ENCODE measurements at places on chromosomes 16 and 17. TPM values are rescaled to one million over a fixed set of nuclear protein-coding genes. Genes with fewer than 3 reads are reported as not detected.

DNA sequence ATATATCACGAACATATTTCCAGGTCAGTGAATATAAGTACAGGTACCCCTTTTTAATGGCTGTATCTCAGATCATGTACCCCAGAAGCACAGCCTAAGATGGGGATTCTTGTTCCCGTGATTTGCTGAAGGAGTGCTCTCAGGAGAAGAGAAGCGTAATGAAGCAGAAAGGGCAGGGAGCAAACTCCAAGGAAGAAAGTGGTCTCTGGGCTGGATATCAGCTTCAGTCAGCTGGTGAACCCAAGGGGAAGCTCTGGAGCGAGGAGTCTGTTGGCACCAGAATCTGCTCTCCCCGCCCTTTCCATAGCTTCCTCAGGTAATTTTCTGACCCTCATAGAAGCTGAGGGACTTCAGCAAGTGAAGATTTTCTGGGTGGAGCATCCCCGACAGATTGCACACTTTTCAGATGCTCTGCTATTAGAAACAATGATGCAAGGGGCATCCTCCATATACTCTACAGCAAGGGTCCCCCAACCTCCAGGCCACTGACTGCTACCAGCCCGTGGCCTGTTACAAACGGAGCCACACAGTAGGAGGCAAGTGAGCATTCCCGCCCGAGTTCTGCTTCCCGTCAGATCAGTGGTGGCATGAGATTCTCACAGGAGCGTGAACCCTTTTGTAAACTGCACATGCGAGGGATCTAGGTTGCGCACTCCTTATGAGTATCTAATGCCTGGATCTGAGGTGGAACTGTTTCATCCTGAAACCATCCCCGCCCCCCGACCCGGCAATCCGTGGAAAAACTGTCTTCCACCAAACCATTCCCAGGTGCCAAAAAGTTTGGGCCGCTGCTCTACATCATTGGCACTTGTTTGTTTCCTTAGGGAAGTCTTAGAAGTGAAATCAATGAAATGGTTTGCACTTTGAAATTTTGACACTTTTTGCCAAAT is 4.4 kb downstream of the FAHD1 start:
- no peak for DNase-seq

GRCh38 chr17:73782231-73782630 is 138.0 kb upstream of the SDK2 start:
- no peak for DNase-seq

- no peak for DNase-seq
Measured at GRCh38 chr17:49637050-49637449, 40.8 kb downstream of the SPOP start.

DNA sequence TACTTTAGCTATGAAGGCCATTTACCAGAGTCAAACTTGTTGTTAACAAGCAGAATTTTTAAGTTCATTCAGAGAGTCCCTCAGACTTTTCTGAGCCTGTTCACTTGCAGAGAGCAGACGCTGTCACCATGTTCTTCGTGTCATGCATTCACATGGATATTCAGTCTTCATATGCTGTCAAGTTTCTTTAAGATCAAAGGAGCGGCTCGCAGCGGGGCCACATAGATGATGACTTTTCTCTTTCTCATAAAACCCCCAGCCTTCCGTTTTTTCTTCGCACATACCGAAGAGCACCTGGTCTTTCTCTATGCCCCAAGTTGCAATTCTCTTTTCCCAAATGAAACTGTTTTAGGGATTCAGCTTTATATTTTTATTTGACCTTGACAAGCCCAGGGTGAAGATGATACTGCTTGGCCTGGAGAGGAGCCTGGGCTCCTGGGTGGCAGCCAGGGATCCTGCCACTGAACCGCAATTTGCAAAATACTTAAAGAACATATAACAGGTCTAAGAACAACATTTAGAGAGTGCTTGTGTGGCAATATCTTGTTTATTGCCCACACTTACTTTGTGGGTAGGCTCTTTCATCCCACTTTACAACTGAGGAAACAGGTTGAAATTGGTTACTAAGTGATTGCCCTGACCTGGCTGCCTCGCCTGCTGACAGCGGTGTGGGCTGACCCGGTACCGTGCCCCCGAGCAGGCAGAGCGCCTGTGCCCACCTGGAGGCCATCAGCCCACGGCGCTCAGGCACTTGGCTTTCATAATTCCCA is 22.9 kb downstream of the SEC14L1 start:
- no peak for DNase-seq

GRCh38 chr16:28496844-28497243 is 2.4 kb downstream of the APOBR start:
- DNase-seq: no peak

PIMREG gene
- total RNA-seq: 12.3 TPM

CRYM gene
- total RNA-seq: 4.2 TPM

GALNS gene
- total RNA-seq: 18.4 TPM

KLHL36 gene
- total RNA-seq: 34.8 TPM

CTCF gene
- total RNA-seq: 40.0 TPM

DNA sequence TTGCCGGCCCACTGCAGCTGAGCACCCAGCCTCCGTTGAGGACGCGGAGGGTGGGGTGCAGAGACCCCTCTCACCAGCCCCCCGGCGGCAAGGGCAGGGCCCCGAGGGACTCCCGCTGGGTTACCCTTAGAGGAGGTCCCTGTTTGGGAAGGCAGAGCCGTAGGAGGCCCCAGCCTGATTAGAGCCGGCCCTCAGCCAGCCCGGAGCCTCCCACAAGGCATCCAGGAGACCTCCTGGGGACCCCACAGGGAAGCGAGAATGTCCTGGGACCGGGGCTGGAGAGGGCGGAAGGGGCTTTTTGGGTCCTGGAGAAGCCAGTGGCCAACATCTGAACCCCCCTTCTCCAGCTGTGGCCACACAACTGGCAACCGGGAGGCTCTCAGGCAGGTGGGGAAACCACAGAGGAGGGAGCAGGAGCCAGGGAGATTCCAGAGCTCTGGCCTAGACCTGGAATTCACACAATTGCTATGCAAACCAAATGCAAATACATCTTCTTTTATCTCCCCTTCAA is 21.7 kb upstream of the SP6 start:
- DNase-seq: no peak

DNA sequence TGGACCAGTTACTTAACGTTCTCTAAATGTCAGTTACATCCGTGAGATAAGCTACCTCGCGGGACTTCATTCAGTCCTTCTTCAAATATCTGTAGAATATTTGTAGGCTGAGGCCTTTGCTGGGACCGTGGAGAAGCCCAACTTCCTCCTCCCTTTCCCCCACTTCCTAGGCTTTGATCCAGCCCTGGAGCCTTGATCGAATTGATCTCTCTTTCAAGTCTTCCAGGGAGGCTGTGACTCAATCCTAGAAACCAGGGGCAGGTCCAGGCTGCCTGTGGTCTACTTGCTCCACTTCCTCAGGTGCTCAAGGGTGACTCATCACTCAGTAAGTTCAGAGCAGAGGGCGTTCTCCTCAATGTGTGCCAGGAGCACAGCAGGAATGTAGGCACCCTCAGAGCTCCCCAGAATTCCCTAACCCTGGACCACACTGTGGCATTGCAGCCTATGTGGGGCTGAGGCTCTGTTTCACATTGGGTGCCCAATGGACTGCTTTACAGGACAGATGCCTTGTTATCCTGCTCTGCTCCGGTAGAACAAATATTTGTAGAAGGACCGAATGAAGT is 11.2 kb upstream of the CEP20 start:
- no peak for DNase-seq

DNA sequence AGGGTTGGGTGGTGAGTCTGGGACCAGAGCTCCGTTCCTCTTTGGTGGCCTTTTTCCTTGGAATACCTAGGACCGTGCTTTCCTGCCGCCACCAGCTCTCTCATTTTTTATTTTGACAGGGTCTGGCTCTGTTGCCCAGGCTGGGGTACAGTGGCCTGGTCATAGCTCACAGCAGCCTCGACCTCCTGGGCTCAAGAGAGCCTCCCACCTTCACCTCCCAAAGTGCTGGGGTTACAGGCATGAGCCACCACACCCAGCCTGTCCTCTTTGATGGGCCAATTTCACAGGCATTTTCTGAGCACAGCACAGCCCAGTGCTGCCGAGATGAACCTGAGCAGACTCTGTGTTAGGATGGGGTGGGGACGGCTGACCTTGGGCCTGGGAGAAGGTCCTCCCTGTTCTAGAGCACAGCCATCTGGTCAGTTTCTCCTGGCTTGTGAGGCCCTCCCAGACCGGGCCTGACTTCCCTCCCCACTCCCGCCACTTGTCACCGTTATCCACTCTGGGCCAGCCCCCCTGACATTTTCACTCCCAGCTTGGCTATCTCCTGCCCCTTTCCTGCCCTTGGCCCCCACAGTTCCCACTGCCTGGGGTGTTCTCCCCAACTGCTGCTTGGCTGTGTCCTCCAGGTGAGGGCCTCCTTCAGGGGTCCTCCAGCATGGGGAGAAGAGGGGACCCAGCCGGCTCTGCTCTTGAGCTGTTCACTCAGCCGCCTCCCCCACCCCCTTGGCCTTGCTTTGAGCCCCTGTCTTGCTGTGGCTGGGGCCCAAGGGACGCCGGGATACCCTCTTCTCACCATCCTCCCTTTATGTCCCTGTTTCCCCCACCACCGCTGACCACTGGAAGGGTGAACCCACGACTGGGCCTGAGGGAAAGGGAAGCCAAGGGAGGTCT is 5.0 kb downstream of the ADCY7 start:
- DNase-seq: no peak

ADGRG1 gene
- 26.9 TPM for total RNA-seq

PRRT2 gene
- total RNA-seq: 3.0 TPM

DNA sequence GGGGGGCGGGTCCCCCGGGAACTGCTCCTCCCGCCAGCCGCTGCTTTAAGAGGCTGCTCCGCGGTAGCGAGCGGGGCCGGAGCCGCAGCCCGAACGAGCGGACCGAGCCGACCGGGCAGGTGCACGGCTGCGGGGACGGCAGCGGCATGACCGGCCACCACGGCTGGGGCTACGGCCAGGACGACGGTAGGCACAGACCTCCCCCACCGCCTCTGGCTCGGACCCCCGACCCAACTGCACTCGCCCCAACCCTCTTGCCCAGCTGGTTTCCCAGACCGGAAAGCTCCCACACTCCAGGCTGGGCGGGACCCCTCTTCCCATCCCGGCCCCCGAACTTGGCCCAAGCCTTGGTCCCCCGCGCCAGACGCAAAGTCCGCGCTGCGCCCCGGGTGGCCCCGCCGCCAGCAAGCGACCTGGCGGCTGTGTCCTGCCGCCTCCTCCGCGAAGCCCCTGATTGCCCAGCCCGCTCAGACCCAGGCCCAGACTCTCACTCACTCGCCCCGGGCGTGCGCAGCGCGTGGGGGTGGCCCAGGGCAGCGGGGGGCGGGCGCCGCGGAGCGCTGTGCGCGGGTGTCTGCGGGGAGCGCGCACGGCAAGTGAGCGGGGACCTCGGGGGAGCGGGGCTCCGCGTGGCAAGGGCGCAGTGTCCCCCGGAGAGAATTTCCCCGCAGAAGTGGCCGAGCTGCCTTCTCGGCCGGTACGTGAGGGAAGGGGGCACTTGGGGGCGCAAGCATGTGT is at the start of gene CA7:
TSS of gene CA7 (plus strand) at position 73 of the 738 bp plus-strand sequence. CDS start at position 147, 74 bp downstream.
- DNase-seq: no peak

DNA sequence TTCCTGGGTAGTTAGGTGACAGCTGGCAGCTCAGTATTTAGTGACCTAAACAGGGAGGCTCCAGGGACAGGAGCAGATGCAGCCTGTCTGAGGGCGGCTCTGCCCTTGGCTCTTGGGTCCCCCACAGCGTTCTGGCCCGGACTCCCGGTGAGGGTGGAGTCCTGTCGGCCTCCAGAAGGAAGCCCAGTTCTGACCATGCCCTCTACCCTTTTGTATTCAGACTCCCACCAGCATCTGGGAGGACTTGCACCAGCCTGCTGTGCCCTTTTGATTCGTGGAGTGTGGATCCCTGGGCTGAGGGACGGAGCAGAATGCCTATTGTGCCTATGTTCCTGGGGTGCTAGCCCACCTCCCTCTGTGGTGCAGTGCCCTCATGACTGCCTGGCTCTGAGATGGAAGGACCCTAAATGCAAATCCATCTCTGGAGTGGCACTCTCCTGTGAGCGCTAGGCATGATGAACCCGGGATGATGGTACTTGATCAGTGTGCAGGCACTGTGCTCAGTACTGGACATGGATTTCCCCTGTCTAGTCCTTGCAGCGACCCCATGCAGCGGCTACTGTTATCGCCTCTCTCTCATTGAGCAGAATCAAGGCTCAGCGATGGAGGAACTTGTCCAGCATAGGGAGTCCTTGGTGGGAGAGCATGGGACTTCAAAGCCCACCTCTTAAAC is 123.1 kb downstream of the SNX29 start:
- no peak for DNase-seq

GRCh38 chr17:11551442-11551841 is 46.8 kb upstream of the DNAH9 start:
- DNase-seq: no peak

MPO gene
- 19.4 TPM for total RNA-seq

- DNase-seq: no peak
Measured at GRCh38 chr16:30018731-30019158, 4.3 kb upstream of the C16orf92 start.

- DNase-seq: no peak
Measured at GRCh38 chr17:66753126-66753920, 81.6 kb upstream of the CACNG5 start.

GRCh38 chr17:57375770-57376225 is 119.5 kb downstream of the MSI2 start:
- no peak for DNase-seq

GRCh38 chr17:2123375-2124251 is 68.7 kb downstream of the HIC1 start:
- peak; percentile 45 for DNase-seq

- no peak for DNase-seq
Measured at GRCh38 chr16:12582696-12583095, 221.0 kb downstream of the CPPED1 start.

GRCh38 chr16:67673712-67674580 is 7.3 kb downstream of the C16orf86 start:
- DNase-seq: peak; percentile 35

TBC1D3G gene
- 0.41 TPM for total RNA-seq

KRTAP2-1 gene
- total RNA-seq: not detected

DNA sequence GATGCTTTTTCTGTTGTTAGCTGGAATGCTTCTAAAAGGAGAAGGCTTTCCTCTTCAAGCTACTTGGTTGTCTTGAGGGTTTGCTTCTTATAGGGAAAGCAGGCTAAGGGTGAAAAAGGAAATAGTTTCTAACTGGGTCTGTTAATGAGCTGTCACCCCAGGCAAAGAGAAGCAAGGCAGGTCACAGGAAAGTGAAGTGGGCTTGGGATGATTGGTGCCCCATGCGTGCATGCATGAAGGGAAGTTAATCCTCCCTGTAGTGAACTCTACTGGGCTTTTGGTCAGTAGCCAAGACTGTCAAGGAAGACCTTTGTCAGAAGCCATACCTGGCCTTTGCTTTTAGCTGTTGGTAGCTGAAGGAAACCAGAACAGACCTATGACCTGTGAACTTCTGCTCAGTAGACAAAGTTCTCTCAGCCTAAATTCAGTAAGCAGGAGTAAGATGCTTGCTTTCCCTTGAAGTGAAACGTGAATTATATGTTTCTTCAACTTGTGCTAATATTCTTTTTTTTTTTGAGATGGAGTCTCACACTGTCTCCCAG is 16.5 kb downstream of the TENT4B start:
- DNase-seq: no peak

- no peak for DNase-seq
Measured at GRCh38 chr16:86376837-86377236, 133.5 kb upstream of the FOXF1 start.

LPO gene
- 6.4 TPM for total RNA-seq

GRCh38 chr16:30948667-30949649 is at the start of gene ORAI3:
TSS of gene ORAI3 (plus strand) at chr16:30949068. CDS start at chr16:30949290, 222 bp downstream.
- peak; percentile 81 for DNase-seq

Data from tongue (tissue), 3 donors.